ENCODE measurements at places on chromosomes 11 and 22. TPM values are rescaled to one million over a fixed set of nuclear protein-coding genes. Genes with fewer than 3 reads are reported as not detected.

CDCA5 gene
- total RNA-seq = 1.2 TPM

PHOX2A gene
- not detected for total RNA-seq

VSIG10L2 gene
- total RNA-seq = not detected

CD3D gene
- total RNA-seq = 1.3 TPM

KDM4D gene
- 0.93 TPM for total RNA-seq

RFPL2 gene
- not detected for total RNA-seq

RIBC2 gene
- not detected for total RNA-seq

OR5A1 gene
- total RNA-seq = not detected

GRCh38 chr22:29208502-29208862 lies 2.8 kb downstream of the EMID1 start:
- no peak for DNase-seq

GRCh38 chr11:9017773-9018172 lies 14.0 kb upstream of the NRIP3 start:
- no peak for DNase-seq

DNA sequence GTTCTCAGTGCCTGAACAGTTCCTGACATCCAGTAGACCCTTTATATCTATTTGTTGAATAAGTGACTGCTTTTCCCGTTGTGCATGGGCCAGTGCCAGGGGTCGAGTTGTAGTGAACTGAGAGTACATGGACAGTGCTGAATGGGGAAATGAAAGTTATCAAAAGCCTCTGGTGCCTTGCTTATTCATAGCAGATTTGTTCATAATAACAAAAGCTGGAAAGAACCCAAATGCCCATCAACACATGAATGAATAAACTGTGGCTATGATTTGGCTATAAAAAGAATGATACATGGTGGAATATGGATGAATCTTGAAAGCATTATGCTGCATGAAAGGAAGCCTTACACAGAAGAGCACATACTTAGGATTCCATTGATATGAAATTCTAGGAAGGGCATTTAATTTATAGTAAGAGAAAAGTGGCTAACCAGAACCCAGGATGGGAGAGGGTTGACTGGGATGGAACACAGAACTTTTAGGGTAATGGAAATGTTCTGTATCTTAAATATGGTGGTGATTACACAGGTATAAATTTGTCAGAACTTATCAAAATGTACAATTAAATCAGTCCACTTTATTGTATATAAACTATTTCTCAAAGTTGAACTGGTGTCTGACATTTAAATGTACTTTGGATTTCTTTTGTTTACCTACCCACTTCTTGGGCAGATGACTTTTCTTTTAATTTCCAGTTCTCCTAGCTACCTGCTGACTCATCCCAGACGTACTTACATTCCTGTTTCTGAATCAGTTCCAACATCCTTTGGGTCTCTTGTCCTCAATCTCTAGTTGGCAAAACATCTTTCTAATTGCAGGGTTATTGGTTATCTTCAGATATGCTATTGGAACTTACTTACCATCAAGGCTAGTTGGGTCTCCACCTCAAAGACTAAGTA lies 42.8 kb downstream of the PACS1 start:
- no peak for DNase-seq

DNA sequence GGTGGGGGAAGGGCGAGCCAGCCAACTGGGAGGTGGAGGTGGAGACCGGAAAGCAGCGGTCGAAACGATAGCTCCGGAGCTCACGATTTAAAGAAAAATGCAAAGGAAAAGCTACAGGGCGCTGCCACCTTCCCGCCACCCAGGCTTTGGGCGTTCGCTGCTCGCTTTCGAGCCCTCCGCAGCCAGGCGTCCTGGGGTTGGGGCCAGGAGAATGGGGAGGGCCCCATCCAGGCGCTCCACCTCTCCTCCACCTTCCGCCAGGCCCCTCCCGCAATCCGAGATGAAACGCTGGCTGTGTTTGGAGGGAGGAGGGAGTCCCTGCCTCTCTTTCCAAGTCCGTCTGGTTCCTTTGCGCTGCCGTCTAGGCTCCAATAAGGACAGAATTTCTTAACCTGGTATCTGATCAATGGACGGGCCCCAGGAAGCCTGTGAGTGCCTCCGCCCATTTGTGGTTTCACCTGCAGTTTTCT lies 483 bp upstream of the ABTB2 start:
- DNase-seq = no peak

- no peak for DNase-seq
Observed at GRCh38 chr11:43547889-43548381, 132.6 kb upstream of the HSD17B12 start.

- no peak for DNase-seq
Observed at GRCh38 chr11:132448334-132448995, 1078.0 kb downstream of the NTM start.

- no peak for DNase-seq
Observed at GRCh38 chr11:70419307-70420007, 21.1 kb downstream of the CTTN start.

DNA sequence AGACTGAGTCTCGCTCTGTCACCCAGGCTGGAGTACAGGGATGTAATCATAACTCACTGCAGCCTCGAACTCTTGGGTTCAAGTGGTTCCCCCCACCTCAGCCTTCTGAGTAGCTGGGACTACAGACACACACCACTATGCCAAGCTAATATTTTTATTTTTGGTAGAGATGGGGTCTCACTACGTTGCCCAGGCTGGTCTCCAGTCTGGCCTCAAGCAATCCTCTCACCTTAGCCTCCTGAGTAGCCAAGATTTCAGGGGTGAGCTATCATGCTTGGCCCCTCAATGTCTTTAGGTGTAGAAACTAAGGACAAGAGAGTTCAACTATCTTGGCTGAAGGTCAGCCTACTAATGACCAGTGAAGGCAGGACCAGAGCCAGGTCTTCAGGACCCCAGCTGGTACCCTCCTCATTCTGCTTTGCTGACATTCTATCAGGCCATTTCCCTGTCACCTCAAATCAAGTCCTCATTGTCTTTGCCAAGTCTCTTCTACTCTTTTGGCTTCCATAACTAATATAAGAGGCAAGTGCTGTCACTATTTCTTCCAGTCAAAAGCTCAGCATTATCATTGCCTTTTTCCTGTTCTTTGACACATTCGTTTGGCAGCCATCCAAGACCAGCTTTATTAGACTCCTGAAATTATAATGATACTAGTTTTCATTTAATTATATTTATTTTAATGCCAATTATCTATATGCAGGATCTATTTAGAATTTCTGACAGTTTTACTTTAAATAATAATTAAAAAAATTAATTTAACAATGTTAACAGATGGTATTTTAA lies 264.2 kb upstream of the PITPNB start:
- DNase-seq = no peak

DNA sequence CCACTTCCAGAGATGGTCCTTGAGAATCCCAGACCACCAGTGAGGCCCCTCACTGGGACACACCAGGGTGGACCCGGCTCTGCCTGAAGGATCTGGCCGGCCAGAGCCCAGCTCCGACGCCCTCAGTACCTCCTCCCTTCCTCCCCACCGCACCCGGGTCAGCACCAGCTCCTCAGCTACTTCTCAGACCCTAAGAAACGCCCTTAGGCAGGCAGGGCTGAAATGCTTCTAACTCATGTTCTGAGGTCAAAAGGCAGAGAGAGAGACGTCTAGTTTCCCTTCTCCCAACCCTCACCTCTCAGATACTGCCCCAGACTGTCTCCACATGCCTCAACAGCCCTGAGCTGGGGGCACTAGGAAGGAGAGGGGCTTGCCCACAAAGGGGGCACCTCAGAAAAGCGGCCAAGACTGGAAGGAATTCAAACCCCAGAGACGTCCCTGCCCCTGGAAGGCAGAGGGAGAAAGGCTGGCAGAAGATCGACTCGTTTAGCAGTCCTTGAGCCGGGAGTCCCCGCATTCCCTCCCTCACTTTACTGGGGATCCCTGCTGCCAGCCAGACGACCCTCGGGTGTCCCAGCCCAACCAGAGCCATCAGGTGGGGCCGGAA lies 539 bp downstream of the USH1C start:
- peak; percentile 86 for DNase-seq

DNA sequence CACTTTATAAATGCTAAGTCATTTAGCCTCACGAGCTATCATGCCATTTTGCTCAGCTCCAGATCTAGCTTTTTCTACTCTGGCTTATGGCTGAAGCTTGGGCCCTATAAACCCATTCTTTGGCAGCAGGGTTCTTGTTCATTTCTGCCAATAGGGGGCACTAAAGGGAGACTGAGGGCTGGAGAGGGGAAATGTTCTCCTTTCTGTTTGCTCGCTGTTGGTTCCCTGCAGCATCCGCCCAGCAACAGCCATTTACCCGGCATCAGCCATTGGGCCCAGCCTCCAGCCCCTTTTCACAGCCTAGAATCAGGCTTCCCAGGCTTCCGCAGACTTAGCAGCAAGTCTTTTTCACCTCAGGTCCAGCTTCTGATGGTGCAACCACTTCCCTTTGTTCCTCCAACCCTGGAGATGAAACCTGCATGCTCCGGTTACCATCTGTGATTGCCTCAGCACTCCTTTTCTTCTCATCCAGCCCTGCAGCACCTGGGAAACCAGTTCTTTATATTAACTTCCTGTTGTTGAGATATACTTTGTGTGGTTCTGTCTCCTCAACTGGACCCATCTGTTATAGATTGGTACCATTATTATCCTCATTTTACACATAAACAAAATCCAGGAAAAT lies 4.2 kb upstream of the ME3 start:
- DNase-seq = no peak

DNA sequence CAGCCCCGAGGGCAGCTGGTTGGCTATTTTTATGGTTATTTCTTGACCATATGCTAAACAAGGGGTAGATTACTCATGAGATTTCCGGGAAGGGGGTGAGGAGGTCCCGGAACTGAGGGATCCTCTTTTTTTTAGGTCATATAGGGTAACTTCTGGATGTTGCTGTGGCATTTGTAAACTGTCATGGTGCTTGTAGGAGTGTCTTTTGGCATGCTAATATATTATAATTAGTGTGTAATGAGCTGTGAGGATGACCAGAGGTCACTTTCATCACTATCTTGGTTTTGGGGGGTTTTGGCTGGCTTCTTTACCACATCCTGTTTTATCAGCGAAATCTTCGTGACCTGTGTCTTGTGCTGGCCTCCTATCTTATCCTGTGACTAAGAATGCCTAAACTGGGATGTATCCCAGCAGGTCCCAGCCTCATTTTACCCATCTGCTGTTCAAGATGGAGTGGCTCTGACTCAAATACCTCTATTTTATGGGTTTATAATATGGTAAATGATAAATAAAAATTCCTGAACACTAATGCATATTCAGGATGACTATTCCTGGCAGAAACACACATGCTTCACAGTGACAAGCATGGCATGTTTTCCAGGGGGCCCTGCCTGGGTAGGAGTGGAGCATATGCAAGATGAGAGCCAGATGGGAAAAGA lies 11.2 kb downstream of the KREMEN1 start:
- DNase-seq = no peak

DNA sequence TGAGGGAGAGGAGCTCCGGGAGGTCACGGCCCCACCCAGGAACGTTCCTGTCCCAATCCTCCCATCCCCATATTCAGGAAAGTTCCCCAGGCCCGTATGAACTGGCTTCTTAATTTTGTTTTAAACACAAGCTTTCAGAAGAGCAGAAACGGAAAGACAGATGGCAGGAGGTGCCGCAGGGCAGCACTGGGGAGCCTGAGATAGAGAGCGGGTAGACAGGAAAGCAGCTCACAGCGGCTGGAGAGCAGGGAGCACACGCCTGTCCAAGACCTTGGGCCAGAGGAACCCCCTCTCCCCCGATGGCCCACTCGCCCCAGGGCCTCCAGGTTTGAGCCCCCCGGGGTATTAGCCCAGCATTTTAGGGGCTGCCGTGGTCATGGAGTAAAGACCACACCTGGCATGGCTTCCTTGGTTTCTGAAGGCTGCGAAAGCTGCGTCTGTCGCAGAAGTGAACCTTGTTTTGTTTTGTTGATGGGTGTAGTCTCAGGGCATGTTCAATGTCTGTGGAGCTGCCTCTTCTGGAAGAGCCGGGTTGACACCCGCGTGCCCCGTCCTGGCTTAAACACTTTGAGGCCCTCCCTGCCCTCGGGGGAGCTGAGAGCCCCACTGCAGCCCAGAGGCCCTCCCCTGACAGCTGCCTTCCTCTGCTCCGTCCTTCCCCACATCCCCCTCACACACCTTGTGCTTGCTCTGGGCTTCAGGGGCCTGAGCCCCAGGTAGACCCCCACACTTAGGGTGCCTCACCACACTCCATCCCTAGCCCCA lies 17.9 kb upstream of the KCNQ1OT1 start:
- no peak for DNase-seq

DNA sequence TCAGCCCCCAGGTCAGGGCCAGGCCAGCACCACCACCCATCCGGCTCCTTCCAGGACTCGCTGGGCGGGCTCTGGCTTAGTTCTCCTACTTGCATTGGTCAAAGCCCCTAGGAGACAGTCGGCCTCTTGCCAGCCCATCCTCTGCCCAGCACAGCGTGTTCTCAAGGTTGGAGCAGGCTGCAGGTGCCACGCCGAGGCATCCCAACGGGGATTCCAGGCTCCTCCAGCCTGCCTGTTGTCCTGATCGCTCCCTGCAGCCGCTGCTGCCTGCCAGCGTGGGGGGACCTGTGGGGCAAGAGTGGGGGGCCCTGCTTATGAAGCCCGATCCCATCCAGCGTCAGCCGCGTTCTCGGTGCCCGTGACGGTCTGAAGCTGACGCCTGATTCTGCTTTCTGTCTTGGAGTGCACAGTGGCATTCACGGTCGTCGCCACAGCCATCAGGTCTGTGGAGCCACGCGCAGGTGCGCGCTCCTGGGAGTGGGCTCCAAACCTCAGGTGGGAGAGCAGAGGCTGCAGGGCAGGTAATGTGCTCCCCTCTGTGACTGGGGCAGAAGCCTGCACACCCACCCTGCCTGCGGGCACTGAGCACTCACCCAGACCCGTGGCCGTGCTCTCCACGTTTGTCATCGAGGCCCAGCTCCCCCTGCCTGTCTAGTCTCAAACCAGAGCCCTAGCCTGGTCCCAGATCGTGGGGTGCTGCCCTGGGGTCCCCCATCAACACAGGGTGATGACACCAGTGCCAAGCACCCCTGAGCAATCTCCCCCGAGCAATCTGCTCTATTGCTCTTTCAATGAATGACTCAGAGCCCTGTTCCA lies 991.6 kb downstream of the BRD1 start:
- peak; percentile 82 for DNase-seq

DNA sequence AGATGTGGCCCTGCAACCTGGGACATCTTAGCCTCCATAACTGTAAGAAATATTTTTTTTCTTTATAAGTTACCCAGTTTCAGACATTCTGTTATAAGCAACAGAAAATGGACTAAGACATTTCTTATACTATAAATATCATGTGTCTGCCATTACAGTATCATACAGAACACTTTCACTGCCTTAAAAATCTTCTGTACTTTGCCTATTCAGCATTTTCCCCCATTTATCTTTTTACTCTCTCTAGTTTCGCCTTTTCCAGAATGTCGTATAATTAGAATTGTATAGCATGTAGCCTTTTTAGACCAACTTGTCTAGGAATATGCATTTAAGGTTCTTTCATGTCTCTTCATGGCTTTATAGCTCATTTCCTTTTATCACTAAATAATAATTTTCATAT lies 88.0 kb downstream of the PARVA start:
- no peak for DNase-seq

GRCh38 chr22:35484651-35485556 lies 55.7 kb upstream of the RASD2 start:
- no peak for DNase-seq

DNA sequence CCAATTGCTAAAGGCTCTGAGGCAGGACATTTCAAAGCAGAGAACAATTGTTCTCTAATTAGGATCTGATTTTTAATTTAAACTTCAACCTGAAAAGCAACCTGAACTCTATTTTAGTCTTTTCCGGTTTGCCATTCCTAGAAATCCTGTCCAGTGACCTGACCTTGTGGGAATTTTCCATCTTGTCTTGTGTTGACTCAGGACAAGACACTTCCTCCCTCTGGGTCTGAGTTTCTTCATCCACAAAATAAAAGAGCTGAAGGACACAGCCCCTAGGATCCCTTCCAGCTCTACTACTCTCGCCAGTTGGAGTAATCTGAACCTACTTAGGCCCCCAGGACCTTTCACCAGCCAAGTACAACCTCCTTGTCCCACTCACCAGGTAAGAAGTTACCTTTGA lies 66.5 kb upstream of the POU2AF1 start:
- DNase-seq = no peak
